H54 (cell line): ENCODE measurements at places on chromosomes 5 and 9.
A peak's percentile ranks its signal among the peaks of the same experiment; 100 is the strongest.

DNA sequence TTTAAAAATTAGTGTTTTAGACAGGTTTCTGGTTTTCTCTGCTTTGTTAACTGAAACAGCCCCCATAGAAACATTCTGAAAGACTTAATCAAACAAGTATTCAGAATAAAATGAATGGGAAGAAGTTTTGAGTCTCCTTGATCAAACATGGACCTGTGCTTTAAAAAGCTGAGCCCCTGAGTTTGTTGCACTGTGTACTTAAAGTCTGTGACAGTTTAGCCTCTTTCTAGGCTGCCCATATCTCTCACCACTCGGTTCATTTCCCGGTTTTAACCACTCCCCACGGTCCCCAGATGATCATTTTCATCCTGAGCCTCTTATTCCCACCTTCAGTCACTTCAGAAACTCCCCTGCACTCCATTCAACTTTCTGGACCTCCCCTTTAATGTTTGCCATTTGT is 215.9 kb upstream of the DMRT1 start:
- DNase-seq = no peak

GRCh38 chr5:168679515-168679920 is 100.3 kb upstream of the PANK3 start:
- peak; percentile 68 for DNase-seq

GRCh38 chr5:149942199-149942598 is 2.4 kb downstream of the PDE6A start:
- no peak for DNase-seq

- no peak for DNase-seq
These were observed 26.3 kb upstream of the TNPO1 start for GRCh38 chr5:72790186-72790585.

GRCh38 chr5:64526734-64527439 is 21.1 kb downstream of the RGS7BP start:
- DNase-seq = no peak

GRCh38 chr9:70490478-70490877 is 76.0 kb upstream of the KLF9 start:
- no peak for DNase-seq

- DNase-seq = no peak
These were observed 136.2 kb downstream of the MPDZ start for GRCh38 chr9:13143281-13143680.

DNA sequence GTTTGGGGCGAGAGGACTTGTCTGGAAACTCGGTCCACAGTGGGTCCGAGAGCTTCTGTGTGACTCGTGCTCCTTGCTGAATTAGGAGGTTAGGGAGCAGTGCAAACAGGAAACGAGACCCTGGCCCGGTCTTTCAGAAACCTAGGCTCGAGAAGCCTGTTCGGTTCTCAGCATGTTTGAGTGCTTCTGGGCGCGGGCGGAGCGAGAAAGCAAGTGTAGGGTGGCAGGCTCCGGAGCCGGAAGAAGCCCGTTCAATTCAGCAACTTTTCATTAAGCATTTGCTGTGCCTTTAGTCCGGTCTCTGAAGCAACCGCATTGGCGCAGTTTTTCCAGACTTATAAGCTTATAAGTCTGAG is 547 bp downstream of the CLTA start:
- DNase-seq = no peak

GRCh38 chr5:115179394-115180164 is 9.9 kb upstream of the TRIM36 start:
- DNase-seq = no peak

- no peak for DNase-seq
These were observed 853.3 kb downstream of the MAT2B start for GRCh38 chr5:164358531-164359259.

DNA sequence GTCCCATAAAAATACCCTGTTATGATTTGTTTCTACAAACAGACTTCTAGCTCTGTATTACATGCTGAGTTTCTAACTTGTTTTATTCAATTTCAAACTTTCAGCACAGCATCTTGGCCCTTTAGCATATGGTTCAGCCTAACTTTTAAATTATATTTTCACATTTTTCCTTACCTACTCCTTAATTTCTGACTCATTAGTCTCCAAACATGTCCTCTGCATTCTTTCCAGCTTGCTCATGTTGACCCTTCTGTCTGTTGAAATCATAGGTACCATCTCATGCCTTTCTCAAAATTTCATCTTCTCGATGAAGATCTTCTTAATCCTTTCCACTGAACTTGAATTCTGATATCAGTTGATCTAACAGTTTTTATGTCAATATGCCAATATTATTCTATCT is 200.9 kb upstream of the RIOK2 start:
- no peak for DNase-seq

DNA sequence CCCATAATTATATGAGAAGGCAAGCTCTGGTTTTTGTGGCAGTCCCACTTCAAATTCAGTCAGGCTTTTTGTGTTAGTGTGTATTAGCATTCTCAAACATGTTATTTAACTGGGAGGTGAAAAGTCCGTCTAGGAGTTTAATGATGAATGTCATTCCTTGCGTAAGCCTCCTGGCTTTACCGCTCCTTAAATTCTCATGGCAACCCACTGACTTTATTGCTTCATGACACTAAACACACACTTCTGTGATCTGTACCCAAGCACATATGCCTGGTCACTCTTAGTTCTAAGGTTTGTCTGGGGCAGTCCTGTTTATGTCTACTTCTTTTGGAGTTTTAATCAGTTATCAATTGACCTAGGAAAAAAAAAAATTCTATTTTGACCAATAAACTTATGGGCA is 677.9 kb upstream of the DMAC1 start:
- no peak for DNase-seq

DNA sequence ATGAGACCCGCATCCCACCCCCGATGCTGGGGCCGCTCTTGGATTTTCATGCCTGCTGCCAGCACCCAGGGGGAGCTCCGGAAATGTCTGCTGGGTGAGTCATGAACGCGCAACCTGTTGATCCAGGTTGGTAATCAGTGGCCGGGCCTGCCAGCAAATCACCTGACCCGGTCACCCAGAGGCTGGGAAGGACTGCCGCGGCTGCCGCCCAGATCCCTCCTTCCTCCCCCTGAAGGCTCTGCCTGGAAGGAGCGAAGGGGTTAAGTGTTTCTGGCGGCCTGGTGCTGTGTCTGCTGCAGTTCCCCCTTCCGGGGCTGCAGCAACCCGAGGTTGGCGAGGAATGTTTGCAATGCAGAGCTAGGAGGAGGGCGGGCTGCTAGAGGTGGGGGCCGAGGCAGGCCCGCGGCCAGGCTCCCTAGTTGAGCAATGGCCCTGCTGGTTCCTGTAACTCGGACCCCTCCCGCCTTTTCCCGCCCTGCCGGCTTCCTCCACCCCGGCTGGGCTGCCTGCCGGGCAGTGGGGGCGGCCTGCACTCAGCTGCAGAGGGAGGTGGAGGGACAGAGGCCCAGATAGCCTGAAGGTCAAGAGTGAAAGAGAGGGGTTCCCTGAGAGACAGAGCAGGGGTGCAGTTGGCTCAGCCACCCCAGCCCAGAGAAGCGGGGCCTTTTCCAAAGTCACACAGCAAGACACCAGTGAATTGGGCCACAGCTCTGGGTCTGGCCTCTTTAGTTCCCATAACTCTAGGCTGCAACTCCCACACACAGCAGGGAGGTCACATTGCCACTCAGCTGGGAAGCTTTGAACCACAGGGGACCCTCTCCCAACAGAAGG is 156.3 kb upstream of the IER5L start:
- DNase-seq = peak; percentile 83
